Smooth muscle cell of bladder (primary cell): ENCODE measurements at places on chromosomes 11 and 22. TPM values are rescaled to one million over a fixed set of nuclear protein-coding genes. Genes with fewer than 3 reads are reported as not detected.

Gene SULT4A1
- total RNA-seq: 0.09 and 0.14 TPM in 2 replicates

Gene SORL1
- 8.5 and 10.2 TPM in 2 replicates for total RNA-seq

Gene FAM180B
- 0.09 TPM in 1 of 2 replicates, not detected in the other for total RNA-seq

Gene MYBPC3
- total RNA-seq: not detected in 2 replicates

Gene RRP8
- 7.7 and 10.1 TPM in 2 replicates for total RNA-seq

Gene CLDN5
- total RNA-seq: 0.28 and 2.5 TPM in 2 replicates

Gene SAA1
- total RNA-seq: 0.37 TPM in 1 of 2 replicates, not detected in the other

Gene TMEM121B
- total RNA-seq: under 0.01 TPM in 1 of 2 replicates, not detected in the other

Gene OSBPL5
- 33.0 and 45.0 TPM in 2 replicates for total RNA-seq

Gene TPH1
- 0.09 and 0.14 TPM in 2 replicates for total RNA-seq

Gene C11orf21
- not detected in 2 replicates for total RNA-seq

Gene DCDC1
- total RNA-seq: under 0.01 and 0.09 TPM in 2 replicates

Gene PRR33
- not detected in 2 replicates for total RNA-seq

Gene BTBD18
- not detected in 2 replicates for total RNA-seq

Gene MPZL3
- total RNA-seq: 0.28 TPM in 2 replicates

Gene PTPRCAP
- not detected in 2 replicates for total RNA-seq

Gene SSTR3
- total RNA-seq: under 0.01 and 0.09 TPM in 2 replicates

Gene MPPED1
- not detected in 2 replicates for total RNA-seq

Gene GGTLC2
- not detected in 2 replicates for total RNA-seq

Gene MAJIN
- not detected in 2 replicates for total RNA-seq

Gene GNAZ
- total RNA-seq: 3.4 and 3.7 TPM in 2 replicates

Gene APOL5
- total RNA-seq: not detected in 2 replicates

Gene SYCE3
- total RNA-seq: 0.37 and 0.85 TPM in 2 replicates

Gene P2RY2
- not detected in 2 replicates for total RNA-seq

Gene FGF4
- not detected in 2 replicates for total RNA-seq

Gene GGTLC3
- total RNA-seq: not detected in 2 replicates

Gene SLC22A6
- total RNA-seq: not detected in 2 replicates

Gene TBX10
- total RNA-seq: not detected in 2 replicates

Gene GDPD4
- not detected in 2 replicates for total RNA-seq

Gene BLID
- 4.3 and 5.9 TPM in 2 replicates for total RNA-seq

Gene RIBC2
- 0.09 TPM in 1 of 2 replicates, not detected in the other for total RNA-seq

Gene DRD2
- not detected in 2 replicates for total RNA-seq

Gene HBG2
- total RNA-seq: not detected in 2 replicates

Gene OR4D5
- total RNA-seq: under 0.01 TPM in 1 of 2 replicates, not detected in the other

Gene ANO1
- 0.14 TPM in 1 of 2 replicates, not detected in the other for total RNA-seq

Gene COMT
- total RNA-seq: 237 and 344 TPM in 2 replicates

Gene PKDREJ
- under 0.01 TPM in 2 replicates for total RNA-seq

Gene CFAP300
- 11.0 and 12.1 TPM in 2 replicates for total RNA-seq

Gene SCO2
- 0.57 and 1.6 TPM in 2 replicates for total RNA-seq

Gene CD248
- total RNA-seq: 60.8 and 63.9 TPM in 2 replicates

Gene MUC6
- not detected in 2 replicates for total RNA-seq

Gene OR56A1
- total RNA-seq: not detected in 2 replicates

Gene HTR3B
- total RNA-seq: not detected in 2 replicates
